ENCODE measurements at places on chromosomes 3 and 15. TPM values are rescaled to one million over a fixed set of nuclear protein-coding genes. Genes with fewer than 3 reads are reported as not detected.

DNA sequence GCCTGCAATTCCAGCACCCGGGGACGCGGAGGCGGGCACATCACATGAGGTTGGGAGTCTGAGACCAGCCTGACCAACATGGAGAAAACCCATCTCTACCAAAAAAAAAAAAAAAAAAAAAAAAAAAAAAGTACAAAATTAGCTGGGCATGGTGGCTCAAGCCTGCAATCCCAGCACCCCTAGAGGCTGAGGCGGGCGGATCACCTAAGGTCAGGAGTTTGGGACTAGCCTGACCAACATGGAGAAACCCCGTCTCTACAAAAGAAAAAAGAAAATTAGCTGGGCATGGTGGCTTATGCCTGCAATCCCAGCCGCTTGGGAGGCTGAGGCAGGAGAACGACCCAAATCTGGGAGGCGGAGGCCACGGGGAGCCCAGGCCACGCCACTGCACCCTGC is 7.5 kb upstream of the FAN1 start:
- DNase-seq: no peak

- no peak for DNase-seq
Measured at GRCh38 chr3:116153174-116153573, 292.1 kb downstream of the LSAMP start.

DNA sequence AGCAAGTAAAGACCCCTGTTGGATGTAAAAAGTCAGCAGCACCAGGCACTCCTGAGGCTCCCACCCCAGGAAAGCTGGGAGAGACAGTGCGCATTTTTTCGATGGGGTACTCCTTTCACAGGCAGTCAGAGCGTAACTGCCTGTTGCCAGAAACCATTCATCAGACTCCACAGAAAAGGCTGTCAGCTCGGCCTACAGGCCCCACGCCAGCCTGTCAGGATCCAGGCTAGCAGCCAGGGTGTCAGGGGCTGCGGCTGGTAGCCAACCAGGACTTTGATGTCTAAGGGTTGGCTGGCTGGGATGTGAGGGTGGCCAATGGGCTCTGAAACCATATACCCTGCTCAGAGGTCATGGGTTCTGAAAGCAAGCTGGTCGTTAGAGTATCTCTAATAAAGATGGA is 164.5 kb downstream of the WNT5A start:
- DNase-seq: no peak

PXK gene
- 14.9 TPM for total RNA-seq

ZNF80 gene
- total RNA-seq: 1.6 TPM
